ENCODE measurements at places on chromosomes 7 and 10.

GRCh38 chr7:5172196-5172775 is 17.7 kb upstream of the WIPI2 start:
- DNase-seq: no peak

- DNase-seq: no peak
Observed at GRCh38 chr7:157009170-157009777, 1.2 kb downstream of the MNX1 start.

DNA sequence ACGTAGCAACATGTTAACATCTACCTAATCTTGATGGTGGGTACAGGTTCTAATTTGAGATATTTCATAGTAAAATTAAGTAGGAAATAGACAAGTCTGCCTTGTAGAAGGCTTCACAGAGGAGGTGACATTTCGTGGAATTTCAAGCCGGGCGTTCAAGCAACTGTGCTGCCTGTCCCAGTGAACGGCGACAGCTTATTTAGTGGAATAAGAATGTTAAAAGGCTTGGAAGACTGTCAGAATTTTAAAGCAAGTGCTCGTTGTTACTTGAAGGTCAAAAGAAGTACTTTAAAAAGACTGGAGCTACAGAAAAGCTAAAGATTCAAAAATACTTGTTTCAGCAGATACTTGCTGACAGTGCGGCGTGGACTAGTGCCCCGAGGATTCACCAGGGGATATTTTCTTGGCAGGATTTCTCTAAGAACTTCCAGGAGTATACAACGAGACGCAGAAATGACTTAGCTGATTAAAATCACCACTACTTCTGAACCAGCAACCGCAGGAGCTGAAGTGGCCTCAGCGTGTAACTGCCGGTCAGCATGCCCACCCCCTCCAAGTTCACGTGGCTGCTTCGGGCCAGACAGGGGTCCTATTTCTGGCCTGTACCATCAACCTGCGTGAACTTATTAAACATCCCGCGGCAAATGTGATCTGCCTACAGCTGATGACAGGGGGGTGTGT is 46.5 kb downstream of the CTBP2 start:
- no peak for DNase-seq

GRCh38 chr7:98805956-98806838 is 63.6 kb downstream of the TMEM130 start:
- DNase-seq: no peak

- DNase-seq: no peak
Observed at GRCh38 chr10:80204677-80205476, 460 bp downstream of the ANXA11 start.

DNA sequence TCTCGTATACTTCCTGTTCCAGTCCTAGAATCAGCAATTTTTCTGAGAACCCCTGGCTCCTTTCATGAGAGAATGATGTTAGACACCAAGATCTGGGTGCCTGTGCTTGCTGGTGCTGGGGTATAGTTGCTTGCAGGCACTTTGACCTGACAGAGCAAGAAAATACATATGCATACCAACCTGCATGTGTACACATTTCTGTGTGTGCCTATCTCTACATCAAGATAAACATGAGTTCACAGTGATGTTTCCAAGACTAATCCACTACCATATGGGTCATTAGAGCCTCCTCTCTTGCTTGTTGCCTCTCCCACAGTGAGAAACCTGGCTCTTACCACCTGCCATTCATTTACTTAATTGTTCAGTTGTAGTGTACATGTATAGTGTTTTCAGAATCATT is 229.1 kb upstream of the IGFBP3 start:
- DNase-seq: no peak

GRCh38 chr10:100510533-100511308 is 8.9 kb downstream of the SEC31B start:
- no peak for DNase-seq

DNA sequence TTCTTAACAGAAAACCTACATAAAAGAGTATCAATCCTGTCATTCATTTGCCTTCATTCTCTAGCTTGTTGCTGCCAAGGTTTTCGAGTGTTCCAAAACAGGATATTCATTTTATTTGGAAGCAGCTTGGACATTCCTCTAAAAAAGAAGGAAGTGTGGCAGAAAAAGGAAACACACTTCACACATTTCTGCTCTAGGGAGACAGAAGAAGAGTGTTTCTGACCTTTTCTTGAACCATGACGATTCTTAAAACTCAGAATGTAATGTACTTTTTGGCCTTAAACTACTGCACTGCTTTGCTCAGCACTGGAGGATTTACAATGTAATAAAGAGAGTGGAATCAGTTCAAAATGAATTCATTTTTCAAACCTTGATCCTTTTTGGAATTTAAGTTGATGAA is 81.3 kb downstream of the SEMA3A start:
- DNase-seq: no peak

DNA sequence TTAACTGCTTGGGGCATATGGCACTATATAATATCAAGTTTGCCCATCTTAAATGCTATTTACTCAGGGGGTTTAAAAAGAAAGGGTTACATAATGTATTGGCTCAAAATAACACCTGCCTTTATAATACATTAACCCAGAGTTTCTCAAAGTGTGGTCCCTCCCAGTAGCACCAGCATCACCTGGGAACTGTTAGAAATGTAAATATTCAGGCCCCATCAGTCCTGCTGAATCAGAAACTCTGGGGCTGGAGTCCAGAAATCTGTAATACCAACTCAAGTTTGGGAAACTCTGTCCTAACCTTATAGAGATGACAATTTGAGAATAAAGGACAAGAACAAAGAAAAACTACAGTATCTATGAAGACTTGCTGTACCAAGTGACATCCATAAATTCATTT is 270.7 kb downstream of the PARD3 start:
- no peak for DNase-seq

DNA sequence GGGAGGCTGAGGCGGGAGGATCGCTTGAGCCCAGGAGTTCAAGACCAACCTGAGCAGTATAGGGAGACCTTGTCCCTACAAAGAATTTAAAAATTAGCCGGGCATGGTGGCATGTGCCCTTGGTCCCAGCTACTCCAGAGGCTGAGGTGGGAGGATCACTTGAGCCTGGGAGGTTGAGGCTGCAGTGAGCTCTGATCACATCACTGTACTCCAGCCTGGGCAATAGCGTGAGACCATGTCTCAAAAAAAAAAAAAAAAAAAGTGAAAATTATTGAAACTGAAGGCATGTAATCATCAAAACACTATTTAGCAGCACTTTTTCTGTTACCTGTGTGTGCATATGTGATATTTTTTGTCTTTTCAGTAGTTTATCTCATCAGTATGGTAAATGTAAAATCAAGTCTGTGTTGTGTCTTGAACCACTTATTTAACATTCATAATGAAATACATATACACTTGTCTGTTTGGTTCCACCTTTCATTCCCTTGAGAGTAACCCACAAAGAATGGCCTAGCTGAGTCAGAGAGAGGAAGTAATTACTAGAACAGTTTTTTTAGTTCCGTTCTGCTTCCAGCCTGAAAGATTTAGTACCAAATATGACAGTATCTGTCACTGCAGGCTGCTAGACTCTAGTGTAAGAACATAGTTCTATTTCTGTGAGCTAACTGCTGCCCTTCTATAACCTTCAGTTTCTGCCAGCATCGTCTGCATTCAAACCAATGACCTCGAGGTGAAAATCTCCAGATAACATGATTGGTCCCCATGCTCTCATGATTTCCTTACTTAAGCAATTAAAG is 68.6 kb downstream of the MMRN2 start:
- no peak for DNase-seq

GRCh38 chr10:95355301-95355700 is 64.5 kb upstream of the PDLIM1 start:
- peak; percentile 73 for DNase-seq

GRCh38 chr7:66904063-66904593 is 16.9 kb upstream of the TMEM248 start:
- no peak for DNase-seq

- DNase-seq: no peak
Observed at GRCh38 chr10:12377658-12378290, 28.4 kb downstream of the CAMK1D start.

DNA sequence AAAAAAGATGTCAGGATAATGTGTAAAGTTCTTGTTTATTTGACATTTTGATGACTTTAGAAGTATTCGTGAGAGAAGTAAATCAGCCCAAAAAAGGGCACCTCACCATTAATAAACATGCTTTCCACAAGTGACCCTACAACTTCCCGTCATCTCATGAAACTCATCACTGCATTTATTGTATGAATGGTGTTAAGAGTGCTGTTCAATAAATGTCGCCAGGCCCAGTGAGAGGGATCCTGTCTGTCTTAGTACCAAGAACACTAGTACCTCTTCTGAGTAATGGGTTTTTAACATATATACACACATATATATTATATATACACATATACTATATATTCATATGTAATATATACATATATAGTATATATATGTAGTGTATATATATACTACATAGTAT is 61.9 kb downstream of the TMEM26 start:
- no peak for DNase-seq

DNA sequence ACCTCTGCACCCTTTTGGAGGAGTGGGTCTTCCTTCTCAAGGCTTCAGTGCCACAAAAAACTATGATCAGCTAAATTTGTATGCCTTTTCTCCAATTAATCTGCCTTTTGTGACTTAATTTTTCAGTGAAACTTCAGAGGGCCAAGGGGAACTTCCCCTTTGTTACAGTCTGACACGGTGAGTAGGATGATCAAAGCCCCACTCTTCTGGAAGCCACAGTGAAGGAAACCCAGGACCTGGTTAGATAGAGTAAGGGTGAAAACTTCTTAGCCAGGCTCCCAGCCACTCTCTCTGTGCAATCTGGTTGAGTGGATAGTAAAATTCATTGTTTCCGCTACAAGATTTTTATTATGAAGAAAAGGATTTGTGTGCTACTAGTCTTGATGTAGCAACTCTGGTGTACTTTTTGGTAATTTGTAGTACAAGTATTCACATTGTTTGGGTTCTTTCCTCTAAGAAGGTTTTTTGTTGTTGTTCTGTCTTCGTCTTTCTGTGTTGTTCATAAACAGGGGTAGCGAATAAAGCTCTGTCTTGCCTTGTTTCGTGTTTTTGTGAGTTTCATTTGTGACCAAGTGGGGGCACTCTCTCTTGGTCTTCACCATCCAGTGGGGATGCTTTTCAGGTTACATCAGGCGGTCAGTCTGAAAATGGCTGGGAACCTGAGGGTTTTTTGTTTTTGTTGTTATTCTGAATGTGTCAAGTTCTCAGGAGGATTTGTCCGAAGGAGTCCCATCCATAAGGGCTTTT is 268.5 kb upstream of the NPSR1 start:
- no peak for DNase-seq

DNA sequence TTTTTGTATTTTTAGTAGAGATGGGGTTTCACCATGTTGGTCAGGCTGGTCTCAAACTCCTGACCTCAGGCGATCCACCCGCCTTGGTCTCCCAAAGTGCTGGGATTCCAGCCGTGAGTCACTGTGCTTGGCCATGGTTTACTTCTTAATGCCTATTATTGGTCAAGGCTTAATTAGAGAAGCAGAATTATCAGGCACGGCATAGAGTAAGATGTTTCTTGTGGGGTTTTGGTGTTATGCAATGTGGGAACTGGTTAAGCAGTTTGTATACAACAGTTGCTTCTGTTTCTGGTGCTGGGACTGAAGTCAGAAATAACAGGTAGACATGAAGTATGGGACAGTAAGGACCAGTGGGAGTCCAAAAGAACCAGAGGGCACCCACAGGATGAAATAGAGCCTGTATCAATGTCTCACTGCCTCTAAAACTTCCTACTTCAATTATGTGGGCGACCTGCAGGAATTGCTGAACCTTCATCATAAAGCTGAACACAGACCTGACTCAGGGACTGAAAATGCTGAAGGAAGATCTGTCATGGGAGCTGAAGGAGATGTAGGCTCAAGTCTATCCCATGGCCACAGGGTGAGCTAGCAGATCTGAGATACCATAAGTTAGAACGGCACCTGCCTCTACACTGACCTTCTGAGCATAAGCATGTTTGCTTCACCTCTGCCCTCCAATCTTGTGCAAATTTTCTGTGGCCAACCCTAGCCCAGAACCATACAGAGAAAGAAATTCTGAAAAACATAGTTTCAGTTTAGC is 38.3 kb upstream of the VCL start:
- no peak for DNase-seq

DNA sequence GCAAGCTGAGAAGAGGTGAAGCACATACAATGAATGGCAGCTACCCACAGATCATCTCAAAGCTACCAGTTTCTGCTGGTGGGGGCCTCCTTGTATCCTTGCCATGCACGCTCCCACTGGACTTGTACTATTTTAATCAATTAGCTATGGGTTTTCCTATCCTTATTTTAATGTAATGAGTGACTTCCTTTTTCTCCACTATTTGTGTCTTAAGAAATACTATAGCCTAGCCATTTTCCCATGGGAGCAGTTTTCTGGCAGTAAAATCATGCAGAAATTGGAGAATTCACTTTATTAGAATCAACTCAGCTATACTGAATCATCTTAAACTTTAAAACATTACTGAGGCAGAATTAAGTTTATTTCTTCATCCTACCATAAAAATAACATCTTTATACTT is 73.5 kb downstream of the CTNNA3 start:
- no peak for DNase-seq

DNA sequence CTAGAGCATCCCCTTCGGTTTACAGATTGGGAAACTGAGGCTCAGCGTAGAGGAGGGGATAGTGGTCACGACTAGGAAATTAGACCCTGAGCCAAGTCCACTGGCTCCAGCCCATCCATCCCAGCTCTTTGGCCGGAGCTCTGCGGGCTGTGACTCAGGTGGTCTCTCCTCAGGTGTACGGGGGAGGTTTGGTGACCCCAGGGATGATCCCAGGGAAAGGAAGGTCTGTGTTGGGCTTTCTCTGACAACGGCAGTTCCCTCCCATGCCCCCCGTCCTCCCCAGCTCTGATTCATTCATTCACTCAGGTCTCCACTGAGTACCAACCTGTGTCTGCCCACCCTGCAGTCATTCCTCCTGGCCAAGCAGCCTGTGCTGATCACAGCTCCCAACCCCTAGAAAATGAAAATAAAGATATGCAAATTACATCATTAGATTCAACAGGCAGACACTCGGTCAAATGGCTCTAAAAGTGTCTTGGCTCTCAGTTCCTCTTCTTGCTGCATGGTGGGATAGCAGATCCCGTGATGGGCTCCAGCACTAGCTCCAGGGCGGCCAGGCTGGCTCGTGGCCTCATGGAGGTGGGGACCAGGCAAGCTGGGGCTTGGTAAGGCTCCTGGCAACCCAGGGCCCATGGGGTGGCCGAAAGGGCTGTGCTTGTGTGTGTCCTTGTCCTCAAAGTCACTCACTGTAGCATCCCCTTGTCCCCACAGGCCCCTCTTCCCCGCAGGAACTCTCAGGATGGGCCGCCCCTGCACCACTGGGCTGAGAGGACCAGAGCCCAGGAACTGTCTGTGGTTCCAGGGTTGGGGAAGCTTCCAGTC is 37.8 kb downstream of the CLRN3 start:
- DNase-seq: no peak

DNA sequence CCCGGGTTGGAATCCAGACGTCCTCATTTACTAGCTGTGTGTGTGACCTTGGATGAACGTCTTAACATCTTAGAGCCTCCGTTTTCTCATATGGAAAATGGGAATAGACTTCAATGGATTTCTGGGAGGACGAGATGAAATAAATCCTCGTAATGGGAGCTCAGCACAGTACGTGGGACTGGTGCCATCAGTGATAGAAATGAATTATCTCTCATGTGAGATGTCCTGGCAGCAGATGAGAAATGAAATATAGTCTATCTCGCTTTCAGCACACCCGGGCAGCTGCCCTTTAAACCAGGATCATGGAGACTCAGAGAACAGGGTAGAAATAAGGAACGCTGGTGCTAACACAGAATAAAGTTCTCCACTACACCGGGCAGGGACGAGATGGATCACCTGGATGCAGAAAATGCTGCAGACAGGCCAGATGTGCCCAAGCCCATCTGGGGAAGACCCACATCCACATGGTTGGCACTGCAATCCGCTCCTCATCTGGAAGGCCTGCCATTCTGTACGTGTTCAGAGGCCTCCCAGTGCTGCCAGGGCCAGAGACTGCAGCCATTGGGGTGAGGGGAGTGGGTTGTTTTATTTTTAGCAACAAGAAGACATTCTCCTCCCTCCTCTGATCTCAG is 11.1 kb upstream of the EMX2 start:
- no peak for DNase-seq
